ENCODE measurements at places on chromosomes 3 and 15.
A peak's percentile ranks its signal among the peaks of the same experiment; 100 is the strongest.

DNA sequence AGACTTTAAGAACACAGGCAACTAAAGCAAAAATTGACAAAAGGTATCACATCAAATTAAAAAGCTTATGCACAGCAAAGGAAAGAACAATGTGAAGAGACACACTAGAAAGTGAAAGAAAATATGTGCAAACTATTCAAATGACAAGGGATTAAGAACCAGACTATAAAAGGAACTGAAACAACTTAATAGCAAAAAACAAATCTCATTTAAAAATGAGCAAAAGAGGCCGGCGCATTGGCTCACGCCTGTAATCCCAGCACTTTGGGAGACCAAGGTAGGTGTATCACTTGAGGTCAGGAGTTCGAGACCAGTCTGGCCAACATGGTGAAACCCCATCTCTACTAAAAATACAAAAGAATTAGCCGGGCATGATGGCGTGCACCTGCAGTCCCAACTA, 14.4 kb downstream of the NGLY1 start:
- DNase-seq = no peak

DNA sequence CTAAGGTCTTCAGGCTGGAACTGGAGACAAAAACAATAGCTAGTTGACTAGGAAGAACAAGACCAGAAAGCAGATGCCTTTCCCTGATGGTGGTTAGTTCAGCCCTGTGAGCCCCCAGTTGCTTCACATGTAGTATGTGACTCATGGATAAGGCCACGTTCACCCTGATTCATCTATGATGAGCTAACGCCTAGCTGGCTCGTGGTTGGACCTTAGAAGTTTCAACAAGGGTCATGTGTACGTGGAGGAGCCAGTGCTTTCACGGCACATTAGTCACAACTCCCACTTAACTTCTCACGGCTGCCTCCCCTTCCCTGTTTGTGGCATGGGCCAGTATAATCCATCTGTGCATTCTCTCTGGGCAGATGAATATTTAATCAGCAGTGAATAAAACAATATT, 20.6 kb downstream of the COL8A1 start:
- DNase-seq = no peak

DNA sequence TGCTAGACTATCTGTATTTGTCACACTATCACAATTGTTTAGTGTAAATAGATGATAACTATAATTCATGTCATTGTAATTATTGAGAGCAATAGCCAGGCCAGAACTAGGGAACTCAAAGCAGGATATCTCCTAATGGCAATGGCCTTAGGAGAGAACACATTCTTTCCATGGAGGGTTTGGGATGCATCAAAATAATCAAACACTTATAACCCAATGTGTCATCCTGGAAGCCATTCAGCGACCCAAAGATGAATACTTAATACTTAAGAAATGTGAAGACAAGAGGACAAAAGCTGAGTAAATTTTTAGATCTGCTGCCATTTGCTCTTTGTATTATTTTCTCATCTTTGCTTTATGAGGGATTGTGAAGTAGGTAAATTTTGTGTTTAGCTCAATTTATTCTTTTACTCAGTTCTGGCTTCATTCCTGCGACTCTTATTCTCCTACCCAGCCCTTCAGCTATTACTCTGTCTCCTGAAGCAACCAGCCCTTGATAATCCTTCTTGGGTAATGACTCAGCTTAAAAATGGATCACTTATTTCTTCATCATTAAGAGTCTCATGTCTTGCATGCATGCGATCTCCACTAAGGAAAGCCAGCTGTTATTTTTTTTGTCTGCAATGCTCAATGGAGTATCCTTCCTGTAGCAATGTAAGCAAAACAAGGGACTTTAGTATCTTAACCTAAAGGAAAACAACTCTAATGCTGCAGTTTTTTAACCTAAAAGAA, 2.0 kb downstream of the OR4F15 start:
- no peak for DNase-seq

- DNase-seq = no peak
These were observed 12.6 kb upstream of the ST6GAL1 start for GRCh38 chr3:186917512-186918312.

DNA sequence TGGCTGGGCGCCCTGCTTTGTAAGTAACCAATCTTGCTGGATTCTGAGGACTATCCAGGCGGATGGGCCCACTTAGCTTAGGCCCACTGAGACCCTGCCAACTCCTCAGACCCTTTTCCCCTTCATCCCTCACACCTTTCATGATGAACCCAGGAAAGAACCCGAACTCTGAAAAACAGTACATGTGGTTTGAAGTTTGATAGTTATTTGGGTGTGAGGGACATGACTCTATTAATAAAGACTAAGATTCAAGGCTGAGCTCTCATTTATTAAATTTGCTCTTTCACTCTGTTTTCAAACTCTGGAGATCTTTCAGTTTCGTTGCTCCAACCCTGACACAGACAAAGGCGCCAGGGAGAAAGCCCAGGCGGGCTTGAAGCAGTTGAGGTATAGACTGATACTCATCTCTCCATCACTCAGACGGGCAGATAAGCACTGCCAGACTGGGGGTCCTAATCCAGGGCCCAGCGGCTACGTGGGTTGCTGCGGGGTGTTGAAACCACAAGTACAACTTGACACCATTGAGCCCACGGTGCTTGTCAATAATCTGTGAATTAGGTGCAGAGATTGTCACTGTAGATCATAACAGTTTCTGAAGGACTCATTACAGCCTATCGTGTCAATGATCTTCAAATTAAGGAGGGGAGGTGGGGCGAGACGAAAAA, 7.2 kb upstream of the SOX2 start:
- DNase-seq = peak; percentile 32

DNA sequence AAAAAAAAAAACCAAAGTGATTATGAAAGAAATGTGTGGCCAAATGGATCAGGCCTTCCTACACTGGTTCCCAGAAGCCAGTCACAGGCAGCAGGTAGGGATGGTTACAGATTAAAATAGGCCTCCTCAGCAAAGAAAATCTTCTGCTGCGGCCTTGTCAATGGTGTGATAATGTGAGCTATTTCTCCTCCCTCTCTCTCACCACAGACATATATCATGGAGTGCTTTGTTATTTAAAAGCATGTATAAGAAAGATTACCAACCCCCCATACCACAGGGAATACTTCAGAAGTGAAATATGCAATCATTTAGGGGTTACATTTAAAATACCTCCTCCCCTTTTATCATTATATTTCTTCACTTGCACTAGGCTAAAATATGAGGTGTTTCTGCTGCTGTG, 32.2 kb upstream of the LRTM1 start:
- DNase-seq = no peak

GRCh38 chr3:147404800-147405230, 1.5 kb downstream of the ZIC4 start:
- no peak for DNase-seq

GRCh38 chr3:133443649-133444422, 44.0 kb downstream of the BFSP2 start:
- no peak for DNase-seq

DNA sequence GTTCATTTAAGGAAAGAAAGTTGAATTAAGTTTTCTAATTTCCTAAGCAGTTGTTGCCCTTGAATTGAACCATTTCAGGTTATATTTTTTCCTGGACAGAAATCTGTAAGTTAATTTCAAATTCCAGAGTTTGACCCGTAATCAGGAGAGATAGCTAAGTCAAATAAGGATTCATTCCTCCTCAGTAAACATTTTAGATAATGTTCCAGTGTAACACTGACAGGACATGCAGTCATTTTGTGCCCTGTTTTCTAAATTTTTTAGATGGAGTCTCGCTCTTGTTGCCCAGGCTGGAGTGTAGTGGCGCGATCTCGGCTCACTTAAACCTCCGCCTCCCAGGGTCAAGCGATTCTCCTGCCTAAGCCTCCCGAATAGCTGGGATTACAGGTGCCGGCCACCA, 371.7 kb downstream of the DIPK2A start:
- no peak for DNase-seq

DNA sequence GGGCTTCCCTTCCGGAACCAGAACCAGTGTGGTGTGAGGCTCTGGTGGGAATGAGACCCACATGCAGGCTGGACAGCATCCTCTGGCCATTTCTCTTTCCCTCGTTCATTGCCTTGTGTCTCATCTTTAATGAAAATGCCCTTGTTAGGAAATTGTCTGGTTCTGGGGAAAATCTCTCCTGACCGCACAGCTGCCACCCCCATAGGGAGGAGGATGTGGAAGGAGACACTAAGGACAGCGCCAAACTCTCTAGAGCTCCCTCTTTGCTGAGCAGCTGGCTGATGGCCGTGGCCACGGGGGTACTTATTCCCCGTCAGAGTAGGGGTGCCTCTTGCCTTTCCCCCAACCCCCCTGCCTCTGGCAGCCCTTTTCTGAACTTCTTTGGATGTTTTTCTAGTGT, 297.6 kb upstream of the C2CD4B start:
- DNase-seq = peak; percentile 15

DNA sequence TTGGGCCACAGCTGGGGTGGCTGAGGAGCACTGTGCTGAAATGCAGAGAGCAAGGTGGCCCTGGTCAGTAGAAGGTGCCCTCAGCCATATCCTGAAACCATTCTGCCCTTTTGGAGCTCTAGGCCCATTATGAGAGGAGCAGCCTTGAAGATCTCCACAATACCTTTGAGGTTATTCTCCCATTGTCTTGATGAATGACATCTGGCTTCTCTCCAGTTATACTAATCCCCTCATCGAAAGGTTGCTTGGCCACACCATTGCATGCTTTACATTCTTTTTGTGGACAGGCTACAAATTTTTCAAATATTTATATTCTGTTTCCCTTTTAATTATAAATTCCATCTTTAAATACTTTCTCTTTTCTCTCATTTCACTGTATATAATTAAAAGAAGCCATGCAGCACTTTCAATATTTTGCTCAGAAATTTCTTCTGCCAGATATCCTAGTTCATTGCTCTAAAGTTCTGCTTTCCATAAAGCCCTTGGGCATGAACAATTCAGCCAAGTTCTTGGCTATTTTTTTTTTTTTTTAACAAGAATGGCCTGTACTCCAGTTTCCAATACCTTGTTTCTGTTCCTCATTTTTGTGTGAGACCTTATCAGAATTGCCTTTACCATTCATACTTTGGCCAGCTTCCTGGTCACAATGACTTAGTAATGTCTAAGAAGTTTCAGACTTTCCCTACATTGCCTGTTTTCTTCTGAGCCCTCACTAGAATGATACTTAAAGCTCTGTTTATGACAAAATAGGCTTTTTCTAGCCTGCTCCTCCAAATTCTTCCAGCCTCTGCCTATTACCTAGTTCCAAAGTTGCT, 138.9 kb upstream of the SGO1 start:
- no peak for DNase-seq

DNA sequence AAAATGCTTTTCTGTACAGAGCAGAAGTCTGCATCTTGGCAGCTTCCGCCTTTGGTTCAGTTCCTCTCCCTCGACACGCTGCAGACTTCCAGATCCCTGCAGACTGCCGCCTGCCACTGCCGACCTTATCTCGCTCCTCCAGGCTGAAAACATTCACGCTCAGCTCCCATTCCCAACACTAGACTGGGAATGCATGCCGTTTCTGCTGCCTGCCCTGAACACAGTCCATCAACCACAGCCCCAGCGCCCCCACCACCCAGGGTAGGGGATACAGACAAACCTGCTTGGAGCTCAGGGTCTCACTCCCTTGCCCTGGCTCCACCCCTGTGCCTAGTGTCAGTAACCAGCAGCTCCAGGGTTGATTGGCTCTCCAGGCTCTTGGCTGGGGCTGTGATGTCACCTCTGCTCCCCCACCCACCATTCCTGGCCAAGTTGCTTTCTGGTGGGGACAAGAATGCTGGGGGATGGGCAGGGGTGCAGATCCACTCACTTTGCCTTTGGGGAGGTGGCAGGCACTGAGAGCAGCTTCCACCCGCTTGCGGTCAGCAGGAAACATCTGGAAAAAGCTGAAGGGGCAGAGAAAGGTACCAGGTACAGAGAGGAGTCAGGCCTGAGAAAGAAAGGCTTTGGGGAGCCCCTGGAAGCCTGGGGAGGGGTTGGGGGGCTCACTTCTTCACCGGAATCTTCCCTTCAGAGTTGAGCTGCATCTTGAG, 6.1 kb downstream of the PLCB2 start:
- no peak for DNase-seq

GRCh38 chr3:53495520-53496391, 1.3 kb downstream of the CACNA1D start:
- DNase-seq = peak; percentile 69

- DNase-seq = peak; percentile 35
These were observed 536.9 kb downstream of the ZIC1 start for GRCh38 chr3:147945968-147946519.

DNA sequence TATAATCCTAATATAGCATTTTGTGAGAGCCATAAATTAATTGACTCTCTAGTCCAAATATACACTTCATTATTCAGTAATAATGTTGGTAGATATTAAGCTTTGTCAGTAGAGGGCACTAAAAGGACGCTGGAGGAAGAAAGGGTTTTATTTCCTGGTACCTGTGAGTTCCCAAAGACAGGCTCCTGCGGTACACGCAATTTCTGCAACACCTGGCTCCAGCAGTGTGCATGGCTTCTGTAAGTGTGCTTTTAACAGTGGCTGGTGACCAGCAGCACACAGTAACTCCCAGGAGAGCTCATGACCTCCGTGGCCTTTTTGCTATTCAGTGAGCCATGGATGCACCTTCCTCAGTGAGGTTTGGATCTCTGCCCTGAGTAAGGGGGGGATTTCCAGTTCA, 338.3 kb upstream of the ZNF385D start:
- DNase-seq = peak; percentile 1

- no peak for DNase-seq
These were observed 101.7 kb upstream of the TPM1 start for GRCh38 chr15:62940755-62941361.

- DNase-seq = no peak
These were observed 35.2 kb downstream of the RAB6B start for GRCh38 chr3:133860519-133860918.

- DNase-seq = no peak
These were observed 16.8 kb downstream of the HEMK1 start for GRCh38 chr3:50585919-50586762.

DNA sequence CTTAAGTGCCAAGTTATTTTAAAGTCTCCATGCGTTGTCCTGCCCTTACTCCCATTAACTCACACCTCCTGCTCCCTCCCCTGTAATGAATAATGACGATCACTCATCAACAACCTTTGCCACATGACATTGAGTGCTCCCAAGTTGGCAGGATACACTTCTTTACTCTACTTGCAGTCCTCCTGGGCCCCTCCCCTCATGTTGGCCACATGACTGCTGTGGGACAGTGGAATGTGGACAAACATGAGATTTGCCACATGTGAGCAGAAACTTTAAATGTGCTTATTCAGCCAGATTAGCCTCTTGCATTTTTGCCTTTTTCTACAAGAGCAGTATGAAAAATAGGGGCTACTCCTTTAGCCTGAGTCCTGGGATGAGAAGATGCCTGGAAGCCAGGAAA, 167.9 kb downstream of the DCLK3 start:
- DNase-seq = no peak

All from right kidney (tissue), 9 donors.